ENCODE measurements at places on chromosomes 2 and 18.

DNA sequence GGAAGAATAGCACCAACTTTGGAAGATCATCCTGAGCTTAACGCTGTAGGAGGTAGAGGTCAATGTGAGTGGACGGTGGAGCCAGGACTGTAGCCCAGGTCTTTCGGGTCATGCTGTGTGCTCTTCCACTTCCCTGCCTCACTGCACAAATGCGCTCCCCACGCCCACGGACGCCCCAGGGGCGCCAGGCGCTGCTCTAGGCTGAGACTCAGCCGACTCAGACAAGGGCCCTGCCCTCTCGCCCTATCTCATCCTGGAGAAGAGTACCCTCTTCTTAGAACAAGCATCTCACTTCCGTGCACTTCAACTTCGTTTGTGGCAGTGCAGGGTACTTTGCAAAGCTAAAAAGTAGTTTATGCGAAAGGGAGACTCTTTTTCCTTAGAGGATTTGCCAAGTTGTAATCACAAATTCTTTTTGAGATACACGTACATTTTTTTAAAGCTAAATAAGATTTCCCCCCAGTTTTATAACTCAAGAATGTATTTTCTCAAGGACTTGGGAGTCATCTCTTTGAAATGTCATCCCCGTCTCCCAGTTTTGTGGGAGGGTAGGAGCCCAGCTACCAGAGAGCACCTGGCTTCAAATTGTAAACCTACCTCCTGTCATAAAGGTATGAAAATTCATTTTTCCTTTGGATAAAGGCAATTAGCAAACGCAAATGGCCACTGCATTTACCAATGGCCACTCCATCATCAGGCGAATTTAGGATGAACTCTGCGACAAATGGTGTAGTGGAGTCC is 1.2 kb upstream of the PRELID3A start:
- no peaks in the 10 kb centered on the region for H3K27me3 ChIP-seq
- H3K4me3 ChIP-seq, result no peak overlapping the region
- peaks cover 9% of the 10 kb centered on the region for H3K4me1 ChIP-seq
- H3K36me3 ChIP-seq, result no peaks in the 10 kb centered on the region
- no peak overlapping the region for H3K27ac ChIP-seq

GRCh38 chr2:240806006-240806405 is 14.0 kb downstream of the KIF1A start:
- DNase-seq, result peak; percentile 19
- H3K4me1 ChIP-seq, result no peaks in the 10 kb centered on the region
- no peaks in the 10 kb centered on the region for H3K36me3 ChIP-seq
- H3K4me3 ChIP-seq, result no peak overlapping the region
- peaks cover 5% of the 10 kb centered on the region for H3K27me3 ChIP-seq
- H3K27ac ChIP-seq, result no peak overlapping the region

DNA sequence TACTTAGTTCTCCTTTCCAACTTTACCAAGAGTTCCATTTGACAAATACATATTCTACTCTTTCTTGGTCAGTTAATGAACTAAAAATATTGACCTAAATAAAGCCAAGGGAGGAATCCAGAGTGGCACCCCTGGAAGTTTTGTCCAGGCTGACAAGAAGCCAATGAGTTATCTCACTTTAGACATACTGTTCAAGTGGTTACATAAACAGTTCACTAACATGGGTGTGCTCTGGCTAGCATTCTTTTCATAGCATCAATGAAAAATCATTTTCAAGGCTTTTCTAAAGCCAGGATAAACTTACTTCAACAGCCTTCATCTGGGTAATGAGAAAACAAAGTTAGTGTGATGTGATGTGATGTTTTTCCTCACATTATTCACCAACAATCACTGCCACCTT is 649.4 kb downstream of the TDRD15 start:
- H3K27me3 ChIP-seq, result no peaks in the 10 kb centered on the region
- H3K4me3 ChIP-seq, result no peak overlapping the region
- no peaks in the 10 kb centered on the region for H3K36me3 ChIP-seq
- H3K27ac ChIP-seq, result no peak overlapping the region
- no peak for DNase-seq
- H3K4me1 ChIP-seq, result peaks cover 21% of the 10 kb centered on the region

DNA sequence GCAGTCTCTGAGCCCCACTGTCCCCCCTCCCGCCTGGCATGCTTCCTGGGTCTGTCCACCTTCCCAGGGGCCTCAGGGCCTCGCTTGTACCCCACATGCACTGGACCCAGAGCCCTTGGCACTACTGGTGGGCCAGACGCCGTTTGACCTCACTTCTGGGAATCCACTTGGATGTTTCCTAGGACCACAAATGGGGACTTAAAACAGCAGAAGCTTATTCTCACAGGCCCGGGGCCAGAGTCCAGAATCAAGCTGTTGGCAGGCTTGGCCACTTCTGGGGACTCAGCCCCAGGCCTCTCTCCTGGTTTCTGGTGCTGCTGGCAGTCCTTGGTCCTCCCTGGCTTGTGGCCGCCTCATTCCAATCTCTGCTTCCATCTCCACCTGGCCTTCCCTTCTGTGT is 19.6 kb downstream of the ANO7 start:
- no peaks in the 10 kb centered on the region for H3K27me3 ChIP-seq
- no peak overlapping the region for H3K4me3 ChIP-seq
- H3K27ac ChIP-seq, result no peak overlapping the region
- no peaks in the 10 kb centered on the region for H3K4me1 ChIP-seq
- DNase-seq, result no peak
- H3K36me3 ChIP-seq, result no peaks in the 10 kb centered on the region

DNA sequence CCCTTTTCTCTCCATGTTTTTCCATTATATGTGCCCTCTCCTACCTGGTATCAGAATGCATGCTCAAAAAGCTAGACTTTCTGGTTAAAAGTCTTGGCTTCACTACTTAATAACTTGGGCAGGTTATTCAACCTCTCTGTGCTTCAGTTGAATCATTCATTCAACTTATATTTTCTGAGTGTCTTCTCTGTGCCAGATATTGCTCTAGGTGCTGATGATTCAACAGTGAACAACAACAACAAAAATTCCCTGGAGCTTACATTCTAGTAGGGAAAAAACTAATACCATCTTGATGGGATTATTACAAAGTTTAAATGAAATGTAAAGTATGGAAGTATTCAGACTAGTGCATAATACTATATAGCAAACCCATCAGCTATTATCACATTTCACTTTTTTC is 55.2 kb downstream of the SOS1 start:
- DNase-seq, result no peak
- no peak overlapping the region for H3K27ac ChIP-seq
- no peaks in the 10 kb centered on the region for H3K27me3 ChIP-seq
- H3K4me1 ChIP-seq, result peaks cover 12% of the 10 kb centered on the region
- H3K4me3 ChIP-seq, result no peak overlapping the region
